Mesenchymal stem cell (in vitro differentiated cells and primary cell): ENCODE measurements at places on chromosomes 7 and 10.

DNA sequence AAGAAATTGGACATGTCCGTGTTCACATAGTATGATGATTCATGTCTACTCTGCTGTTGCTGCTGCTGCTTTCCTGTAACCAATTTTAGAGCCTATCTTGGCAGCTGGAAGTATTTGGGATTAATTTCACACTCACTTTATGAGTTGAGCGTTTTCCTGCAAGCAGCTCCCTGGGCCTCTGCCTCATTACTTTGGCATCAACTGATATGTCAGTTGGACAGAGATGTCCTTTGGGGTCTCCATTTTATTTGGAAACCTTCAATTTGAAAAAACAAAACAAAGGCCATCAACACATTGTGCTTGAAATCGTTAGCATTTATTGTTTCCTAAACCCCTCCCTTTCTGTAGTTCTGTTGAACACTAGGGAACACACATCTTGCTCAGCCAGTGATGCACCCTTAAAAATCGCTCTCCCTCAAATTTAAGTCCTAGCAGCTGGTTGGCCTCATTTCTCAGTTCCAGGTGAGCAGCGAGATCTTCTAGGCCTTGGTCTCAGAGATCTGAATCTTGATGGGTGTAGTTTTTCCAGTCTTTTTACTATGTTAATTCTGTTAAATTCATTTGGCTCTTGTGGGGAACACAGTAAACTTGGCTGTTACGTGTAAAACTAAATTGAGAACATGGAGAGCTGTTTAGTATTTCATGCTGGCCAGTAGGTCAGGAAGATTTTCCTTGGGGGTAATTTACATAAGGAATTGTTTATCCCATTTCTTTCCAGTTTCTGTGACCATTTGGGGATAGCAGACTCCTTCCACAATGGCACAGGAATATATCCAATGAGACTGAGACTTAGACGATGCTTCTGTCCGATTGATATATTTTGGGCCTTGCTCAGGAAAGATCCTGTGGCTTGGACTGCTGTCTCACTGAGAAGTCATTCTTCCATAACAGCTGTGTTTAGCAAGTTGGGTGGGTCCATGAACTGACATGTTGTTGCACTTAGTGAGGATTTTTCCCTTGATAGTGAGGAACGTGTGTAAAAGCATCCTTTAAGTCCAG, 371.6 kb downstream of the BBS9 start:
- DNase-seq: no peak

DNA sequence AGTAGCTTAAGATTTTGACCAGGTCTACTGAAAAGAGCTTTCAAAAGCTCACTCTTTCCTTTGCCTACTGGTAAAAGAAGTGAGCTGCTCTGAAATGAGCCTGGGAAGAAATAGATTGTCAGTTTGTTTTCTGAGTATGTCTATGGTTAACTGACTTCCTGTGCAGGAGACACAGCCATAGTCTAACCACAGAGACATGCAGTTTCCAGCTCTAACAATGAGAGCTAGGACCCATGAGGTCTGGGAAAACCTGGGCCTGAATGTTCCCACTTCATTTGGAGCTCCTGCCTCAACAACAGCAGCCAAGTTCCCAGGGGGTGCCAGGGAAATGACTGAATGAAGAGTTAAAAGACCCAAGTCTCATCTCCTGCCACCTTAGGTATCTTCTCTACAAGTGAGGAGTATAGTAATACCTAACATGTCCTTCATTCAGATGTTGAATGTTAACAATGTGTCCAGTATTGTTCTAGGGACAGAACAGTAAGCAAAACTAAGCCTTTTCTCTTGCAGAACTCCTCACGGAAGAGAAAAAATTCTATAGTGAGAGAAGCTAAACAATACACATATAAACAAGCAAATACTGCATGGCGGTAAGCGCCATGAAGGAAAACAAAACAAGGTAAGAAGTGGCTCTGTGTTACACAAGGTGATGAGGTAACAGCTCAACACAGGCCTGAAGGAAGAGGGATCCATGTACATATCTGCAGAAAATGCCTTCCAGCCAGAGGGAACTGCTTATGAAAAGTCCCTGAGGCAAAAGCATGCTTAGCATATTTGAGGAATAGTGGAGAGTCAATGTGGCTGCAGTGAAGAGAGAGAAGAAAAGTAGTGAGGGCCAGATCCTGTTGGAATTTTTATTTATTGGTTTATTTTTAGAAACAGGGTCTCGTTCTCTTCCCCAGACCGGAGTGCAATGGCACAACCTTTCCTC, 26.4 kb upstream of the ANKRD1 start:
- peak; percentile 44 for DNase-seq

DNA sequence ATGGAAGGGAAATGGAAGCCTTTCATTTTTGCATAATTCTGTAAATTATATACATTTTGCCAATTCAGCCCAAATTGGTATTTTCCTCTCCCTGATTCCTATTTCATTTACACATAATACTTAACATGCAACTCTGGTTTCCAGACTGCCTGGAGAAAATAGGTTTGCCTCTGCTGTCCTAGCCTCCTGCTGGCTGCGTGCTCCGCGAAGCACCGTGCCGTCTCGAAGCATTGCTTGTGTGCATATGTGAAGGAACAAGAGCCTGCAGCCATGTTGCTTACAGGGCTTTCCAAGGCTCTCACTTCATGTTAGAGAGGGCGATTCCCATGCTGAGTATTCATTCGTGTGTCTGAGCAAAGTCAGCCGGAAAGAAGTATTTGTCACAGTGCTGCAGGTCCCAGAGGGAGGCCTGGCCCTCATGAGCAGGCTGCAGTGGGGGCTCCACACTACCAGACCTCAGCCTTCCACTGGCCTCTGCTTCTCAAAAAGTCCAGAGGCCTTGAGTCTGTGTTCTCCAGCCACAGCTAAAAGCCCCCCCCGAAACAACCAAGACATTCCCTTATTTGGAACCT, 66.5 kb downstream of the CLRN3 start:
- DNase-seq: no peak

DNA sequence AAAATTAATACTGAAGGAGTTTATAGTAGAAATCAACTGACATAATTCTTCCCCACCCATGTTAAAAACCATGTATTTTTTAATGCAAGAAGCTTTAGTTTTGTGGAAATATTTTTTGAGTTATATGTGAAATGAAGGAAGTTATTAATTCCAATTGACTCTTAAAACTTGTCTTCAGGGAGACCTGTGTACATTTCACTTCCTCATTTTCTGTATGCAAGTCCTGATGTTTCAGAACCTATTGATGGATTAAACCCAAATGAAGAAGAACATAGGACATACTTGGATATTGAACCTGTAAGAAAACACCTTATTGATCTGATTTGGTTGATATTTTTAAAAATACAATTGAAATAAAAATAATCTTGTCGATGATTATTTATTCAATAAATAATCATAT, 33.3 kb downstream of the CD36 start:
- no peak for DNase-seq

- DNase-seq: no peak
Measured at GRCh38 chr7:94351703-94352102, 43.0 kb upstream of the COL1A2 start.

DNA sequence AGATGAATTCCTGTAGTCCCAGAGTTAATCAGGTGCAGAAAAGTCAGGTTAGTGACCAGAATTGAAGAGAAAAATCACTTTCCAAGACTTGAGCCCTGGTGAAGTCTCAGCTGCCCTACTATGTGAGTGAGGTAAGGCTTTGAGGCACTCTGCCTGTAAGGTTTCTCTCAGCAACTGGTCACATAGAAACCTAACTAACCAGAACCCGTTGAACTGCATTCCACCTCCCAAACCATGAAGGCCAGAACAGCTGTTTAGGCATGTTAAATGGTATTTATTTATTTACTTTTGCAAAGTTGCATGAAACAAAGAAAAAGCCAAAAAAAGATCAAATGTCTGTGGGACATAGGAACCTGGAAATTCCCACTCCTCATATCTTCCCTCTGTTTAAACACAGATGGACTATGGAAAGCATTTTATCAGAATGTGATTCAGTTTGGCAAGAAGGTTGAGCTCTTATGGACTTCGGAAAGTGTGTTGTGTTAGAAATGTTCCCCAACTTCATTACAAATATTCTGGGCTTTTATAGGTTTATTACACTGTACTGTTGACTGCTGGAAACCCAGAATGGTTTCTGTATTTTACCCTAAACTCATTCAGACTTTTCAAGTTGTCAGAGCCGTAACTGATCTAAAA, 12.8 kb upstream of the GPR85 start:
- no peak for DNase-seq
